ENCODE measurements at places on chromosomes 6 and 20.
A peak's percentile ranks its signal among the peaks of the same experiment; 100 is the strongest.

- no peak overlapping the region for H3K27ac ChIP-seq
- H3K36me3 ChIP-seq: no peaks in the 10 kb centered on the region
Observed at GRCh38 chr6:56040889-56041301, 165.5 kb upstream of the BMP5 start.

DNA sequence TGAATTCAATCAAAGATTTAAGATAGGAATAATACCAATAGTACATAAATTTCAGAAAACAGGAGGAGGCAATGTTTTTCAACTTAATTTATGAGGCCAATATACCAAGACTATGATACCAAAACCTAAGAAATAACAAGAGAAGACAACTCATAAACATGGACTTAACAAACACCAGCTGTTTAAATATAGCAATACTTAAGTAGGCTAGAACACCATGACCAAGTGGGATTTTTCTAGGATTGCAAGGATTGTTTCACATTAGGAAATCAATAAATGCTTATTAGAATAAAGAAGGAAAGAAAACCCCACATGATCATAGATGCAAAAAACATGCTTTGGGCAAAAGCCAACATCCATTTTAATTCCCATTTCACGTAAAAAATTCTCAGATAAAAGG, 355.1 kb downstream of the EPM2A start:
- DNase-seq: no peak
- no peaks in the 10 kb centered on the region for H3K27me3 ChIP-seq
- no peak overlapping the region for H3K27ac ChIP-seq
- H3K36me3 ChIP-seq: no peaks in the 10 kb centered on the region

DNA sequence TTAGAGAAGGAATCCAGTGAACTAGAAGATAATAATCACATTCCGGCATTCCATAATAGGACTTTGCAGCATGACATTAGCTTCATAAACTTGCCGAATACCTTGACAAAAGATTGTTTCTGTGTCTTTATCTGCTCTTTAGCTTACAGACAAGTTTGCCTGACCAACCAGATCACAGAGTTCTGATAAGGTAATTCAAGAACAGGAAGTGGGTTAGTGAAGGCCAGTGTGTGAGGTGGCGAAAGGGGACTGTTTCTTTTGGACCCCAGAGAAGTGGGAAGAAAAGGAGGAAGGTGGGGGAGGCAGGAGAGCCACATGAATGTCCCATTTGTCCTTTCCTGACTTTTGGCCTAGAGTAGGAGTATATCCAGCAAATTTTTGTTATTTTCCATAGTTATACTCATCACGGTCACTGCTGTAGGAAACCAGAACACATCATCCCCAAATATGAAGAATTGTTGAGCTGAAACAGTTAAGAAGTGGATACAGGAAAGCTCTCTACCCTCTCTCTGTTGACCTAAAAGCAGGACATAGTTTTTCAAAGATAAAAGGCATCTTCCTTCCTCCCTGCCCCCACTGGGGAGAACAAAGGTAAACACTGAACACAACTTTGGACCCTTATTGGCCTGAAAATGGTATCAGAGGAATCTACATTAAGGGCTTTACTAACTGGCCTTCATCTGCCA, 72.4 kb upstream of the TNFAIP3 start:
- no peaks in the 10 kb centered on the region for H3K27me3 ChIP-seq
- DNase-seq: no peak
- H3K27ac ChIP-seq: no peak overlapping the region
- H3K4me1 ChIP-seq: peaks cover 9% of the 10 kb centered on the region
- no peaks in the 10 kb centered on the region for H3K36me3 ChIP-seq
- H3K4me3 ChIP-seq: no peak overlapping the region

DNA sequence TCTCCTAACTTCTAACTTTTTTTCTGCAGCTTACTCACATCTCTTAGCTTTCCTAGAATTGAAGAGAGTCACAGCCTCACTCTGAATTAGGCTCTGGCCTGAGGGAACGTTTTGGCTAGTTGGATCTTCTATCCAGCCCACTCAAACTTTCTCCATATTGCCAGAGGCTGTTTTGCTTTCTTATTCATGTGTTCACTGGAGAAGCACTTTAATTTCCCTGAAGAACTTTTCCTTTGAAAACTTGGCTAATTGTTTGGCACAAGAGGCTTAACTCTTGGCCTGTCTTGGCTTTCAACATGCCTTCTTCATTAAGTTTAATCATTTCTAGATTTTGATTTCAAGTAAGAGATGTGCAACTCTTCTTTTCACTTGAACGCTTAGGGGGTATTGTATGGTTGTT, 138.2 kb upstream of the PLCB4 start:
- peaks cover 22% of the 10 kb centered on the region for H3K4me1 ChIP-seq
- DNase-seq: no peak
- no peaks in the 10 kb centered on the region for H3K27me3 ChIP-seq

- H3K4me1 ChIP-seq: peaks cover 88% of the 10 kb centered on the region
- H3K27ac ChIP-seq: peak overlapping the region; percentile 87
- DNase-seq: no peak
- no peak overlapping the region for H3K4me3 ChIP-seq
- peaks cover 40% of the 10 kb centered on the region for H3K36me3 ChIP-seq
Observed at GRCh38 chr6:148521158-148521557, 178.5 kb downstream of the SASH1 start.

- peak overlapping the region; percentile 53 for H3K27ac ChIP-seq
- no peak overlapping the region for H3K4me3 ChIP-seq
- H3K4me1 ChIP-seq: peaks cover 33% of the 10 kb centered on the region
- no peaks in the 10 kb centered on the region for H3K36me3 ChIP-seq
- DNase-seq: peak; percentile 77
Observed at GRCh38 chr6:151323791-151324487, 67.4 kb downstream of the ZBTB2 start.

GRCh38 chr20:58652606-58653294, 1.7 kb downstream of the STX16 start:
- no peak for DNase-seq
- H3K4me3 ChIP-seq: peak overlapping the region; percentile 85
- peak overlapping the region; percentile 97 for H3K27ac ChIP-seq
- peaks cover 77% of the 10 kb centered on the region for H3K4me1 ChIP-seq
- no peaks in the 10 kb centered on the region for H3K36me3 ChIP-seq

GRCh38 chr6:110493253-110493800, 16.9 kb upstream of the SLC22A16 start:
- no peaks in the 10 kb centered on the region for H3K4me1 ChIP-seq
- no peaks in the 10 kb centered on the region for H3K27me3 ChIP-seq
- H3K27ac ChIP-seq: no peak overlapping the region
- H3K4me3 ChIP-seq: no peak overlapping the region

GRCh38 chr20:37419307-37419706, 73.4 kb downstream of the SRC start:
- H3K4me3 ChIP-seq: no peak overlapping the region
- H3K4me1 ChIP-seq: no peaks in the 10 kb centered on the region
- H3K36me3 ChIP-seq: no peaks in the 10 kb centered on the region
- H3K27me3 ChIP-seq: peaks cover 98% of the 10 kb centered on the region
- H3K27ac ChIP-seq: no peak overlapping the region
- DNase-seq: no peak

Data from left ventricle myocardium inferior (tissue), 1 donor.